Esophagus squamous epithelium (tissue), 5 donors: ENCODE measurements at places on chromosomes 13 and 19. TPM values are rescaled to one million over a fixed set of nuclear protein-coding genes. Genes with fewer than 3 reads are reported as not detected.

Gene ZNF681
- total RNA-seq = 6.2 TPM

Gene KLK1
- not detected for total RNA-seq

Gene CALR3
- not detected for total RNA-seq

Gene MATK
- total RNA-seq = not detected

Gene TDRD12
- 1.7 TPM for total RNA-seq

Gene MYBPC2
- total RNA-seq = not detected

Gene STOML3
- not detected for total RNA-seq
